Stimulated activated CD4-positive, alpha-beta T cell treated with anti-CD3 and anti-CD28 coated beads, Interleukin-12 subunit alpha, Interleukin-12 subunit beta, amount 100 ng/mL, for 4 hours (primary cell): ENCODE measurements at places on chromosomes 7 and 10.

DNA sequence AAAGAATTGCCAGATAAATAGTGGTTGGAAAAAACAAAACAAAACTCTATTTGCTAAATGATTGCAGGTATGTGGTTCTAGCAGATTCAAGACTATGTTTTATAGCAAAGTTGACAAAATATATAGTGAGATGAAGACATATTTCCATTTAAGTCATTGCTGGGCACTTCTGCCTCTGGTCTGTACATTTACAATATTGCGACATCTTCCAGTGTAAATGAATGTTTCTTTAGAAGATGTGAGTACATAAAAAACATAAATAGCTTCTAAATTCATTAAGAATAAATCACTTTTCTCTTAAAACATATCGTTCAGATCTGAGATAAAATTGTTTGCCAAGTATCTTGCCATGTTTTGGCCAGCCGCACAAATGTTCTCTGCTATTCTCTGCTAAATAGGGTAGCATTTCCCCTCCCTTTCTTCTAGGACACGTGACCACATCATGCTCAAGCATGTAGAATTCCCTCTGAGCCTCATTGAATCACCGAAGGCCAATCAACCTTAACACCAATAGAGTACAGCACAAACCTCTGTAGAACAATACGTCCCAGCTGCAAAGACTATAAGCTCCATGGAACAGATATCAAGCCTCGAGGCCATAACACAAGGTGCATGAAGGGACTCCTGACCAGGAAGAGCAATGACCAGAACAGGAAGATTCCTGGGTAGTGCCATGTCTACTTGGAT lies 1173.3 kb downstream of the GATA3 start:
- DNase-seq: no peak

- no peak for DNase-seq
These were observed 277.8 kb downstream of the FRMD4A start for GRCh38 chr10:14052931-14053330.

- DNase-seq: no peak
These were observed 27.8 kb upstream of the ZNF273 start for GRCh38 chr7:64875258-64875657.

DNA sequence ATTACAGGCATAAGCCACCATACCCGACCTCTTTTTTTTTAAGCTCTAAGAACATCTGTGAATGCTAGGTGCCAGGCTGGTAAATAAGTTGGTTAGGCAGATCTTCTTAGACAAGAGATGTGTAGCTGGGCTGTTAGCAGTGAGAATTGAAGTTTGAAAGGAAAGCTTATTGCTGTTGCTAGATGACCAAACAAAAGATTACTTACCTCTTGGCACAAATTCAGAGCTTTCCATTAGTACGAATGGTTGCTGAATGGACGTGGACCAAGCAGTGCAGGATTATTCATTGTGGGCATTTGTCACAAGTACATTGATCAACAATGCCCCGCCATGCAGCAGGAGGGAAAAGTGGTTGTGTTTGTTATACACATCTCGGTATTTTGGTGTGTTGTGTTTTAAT lies 131.2 kb downstream of the GFRA1 start:
- no peak for DNase-seq

- DNase-seq: no peak
These were observed 208.9 kb downstream of the TAX1BP1 start for GRCh38 chr7:27948861-27949260.

GRCh38 chr10:85542152-85542551 lies 824.4 kb downstream of the GRID1 start:
- DNase-seq: no peak

- no peak for DNase-seq
These were observed 371.8 kb upstream of the KCND2 start for GRCh38 chr7:119900996-119901672.

DNA sequence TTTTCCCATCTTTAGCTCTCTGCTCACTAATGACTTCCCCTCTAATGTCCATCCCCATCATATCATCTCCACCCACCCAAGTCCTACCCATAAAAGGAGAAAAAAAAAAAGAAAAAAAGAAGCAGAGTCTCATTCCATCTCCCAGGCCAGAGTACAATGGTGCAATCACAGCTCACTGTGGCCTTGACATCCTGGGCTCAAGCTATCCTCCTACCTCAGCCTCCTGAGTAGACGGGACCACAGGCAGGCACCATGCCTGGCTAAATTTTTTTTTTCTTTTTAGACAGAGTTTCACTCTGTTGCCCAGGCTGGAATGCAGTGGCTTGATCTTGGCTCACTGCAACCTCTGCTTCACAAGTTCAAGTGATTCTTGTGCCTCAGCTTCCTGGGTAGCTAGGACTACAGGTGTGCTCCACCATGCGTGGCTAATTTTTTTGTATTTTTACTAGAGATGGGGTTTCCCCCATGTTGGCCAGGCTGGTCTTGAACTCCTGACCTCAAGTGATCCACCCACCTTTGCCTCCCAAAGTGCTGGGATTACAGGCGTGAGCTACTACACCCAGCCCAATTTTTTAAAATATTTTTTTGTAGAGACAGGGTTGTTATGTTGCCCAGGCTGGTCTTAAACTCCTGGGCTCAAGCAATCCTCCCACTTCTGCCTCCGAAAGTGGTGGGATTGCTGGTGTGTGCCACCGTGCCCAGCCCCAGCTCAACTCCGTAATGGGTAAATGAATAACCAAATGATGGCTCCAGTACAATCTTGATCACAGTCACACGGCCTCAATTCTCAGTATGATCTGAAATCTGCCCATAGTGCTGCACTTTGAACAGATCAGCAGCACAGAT lies 24.6 kb upstream of the SGMS1 start:
- DNase-seq: no peak

DNA sequence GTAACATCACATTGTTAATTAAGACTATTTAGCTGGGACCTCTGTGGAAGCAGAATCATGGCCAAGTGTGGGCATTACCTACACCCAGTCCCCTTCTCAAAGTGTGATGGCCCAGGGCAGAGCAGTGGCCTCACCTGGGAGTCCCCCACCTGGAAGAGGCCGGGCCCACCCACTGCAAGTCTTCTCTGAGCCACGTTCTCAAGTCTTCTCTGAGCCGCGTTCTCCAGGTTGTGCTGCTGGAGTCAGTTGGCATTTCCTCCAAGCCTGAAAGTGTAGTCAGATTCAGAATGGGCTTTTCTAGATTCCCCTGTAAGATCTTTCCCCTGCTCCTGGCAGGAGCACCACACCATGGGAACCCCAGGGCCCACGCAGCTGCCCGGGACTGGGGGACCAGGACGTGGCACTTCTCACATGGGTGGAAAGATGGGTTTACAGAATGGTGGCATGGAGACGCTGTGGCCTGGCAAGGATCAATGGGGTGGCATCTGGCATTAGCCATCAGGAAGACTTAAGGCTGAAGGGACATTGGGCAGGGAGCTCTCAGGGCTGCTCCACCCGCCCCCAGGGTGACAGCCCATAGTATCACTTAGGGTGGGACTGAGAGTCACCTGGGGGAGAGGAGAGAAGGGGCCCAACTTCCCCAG lies 68.0 kb downstream of the MKI67 start:
- no peak for DNase-seq

GRCh38 chr10:7260412-7260900 lies 150.4 kb downstream of the SFMBT2 start:
- no peak for DNase-seq

DNA sequence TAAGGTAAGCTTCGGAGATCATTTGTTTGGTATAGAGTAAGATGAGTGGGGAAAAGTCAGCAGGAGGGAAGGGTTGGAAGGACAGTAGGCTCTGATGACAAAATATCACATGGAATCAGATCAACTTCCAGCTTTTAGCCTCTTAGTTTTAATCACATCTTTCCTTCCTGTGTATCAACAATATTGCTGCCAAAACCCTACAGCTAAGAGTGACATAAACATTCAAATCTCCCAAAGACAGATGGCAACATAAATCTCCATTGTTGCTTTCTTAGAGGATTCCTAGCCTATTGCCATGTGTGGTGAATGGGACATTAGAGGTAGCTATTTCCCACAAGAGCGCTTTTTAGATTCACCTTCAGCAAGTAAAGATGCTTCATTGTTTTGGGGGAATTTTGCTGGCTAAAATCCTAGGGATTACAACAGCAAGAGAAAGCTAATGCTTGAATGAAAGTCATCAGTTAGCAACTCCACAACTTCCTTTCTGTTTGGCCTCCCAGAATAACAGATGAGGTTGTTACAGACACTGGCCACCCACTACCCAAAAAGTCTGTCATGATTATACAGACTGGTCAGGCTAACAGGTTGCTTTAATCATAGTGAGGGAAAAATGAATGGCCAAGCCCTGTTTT lies 35.2 kb upstream of the FZD1 start:
- no peak for DNase-seq

DNA sequence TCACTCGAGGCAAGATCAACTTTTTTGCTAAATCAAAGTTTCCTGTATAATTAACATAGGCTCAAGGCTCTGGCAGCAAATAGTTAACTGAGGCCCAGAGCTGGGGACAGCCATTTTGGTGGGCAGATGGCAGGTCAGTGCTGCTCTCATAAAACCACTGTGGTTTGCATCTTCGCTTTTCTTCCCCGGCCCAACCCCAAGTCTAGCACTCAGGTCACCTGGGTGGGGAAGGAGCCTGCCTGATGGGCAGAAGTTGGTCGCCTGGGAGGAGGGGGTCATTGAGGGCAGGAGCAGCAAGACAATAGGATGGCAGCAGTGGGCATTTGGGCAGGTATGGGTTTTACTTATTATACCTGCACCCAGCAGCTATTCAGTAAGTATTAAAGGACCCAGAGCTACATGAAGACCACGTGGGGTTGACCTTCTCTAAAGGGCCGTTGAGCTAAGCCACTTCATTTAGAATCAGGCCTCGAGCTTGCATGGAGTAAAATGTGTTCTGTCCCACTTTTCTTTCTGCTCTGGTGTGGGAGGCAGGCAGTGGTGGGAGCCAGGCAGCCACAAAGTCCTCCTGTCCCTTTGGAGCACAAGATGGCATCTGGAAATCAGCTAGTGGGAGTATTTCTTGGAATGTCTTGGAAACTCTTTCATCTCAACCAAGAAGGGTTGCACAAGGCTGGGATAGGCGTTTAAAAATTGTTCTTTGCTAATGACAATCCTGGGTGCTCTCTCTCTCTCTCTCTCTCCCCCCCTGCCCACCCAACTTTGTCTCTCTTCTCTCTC lies 133.4 kb downstream of the SPAG6 start:
- no peak for DNase-seq

- peak; percentile 64 for DNase-seq
These were observed 190.4 kb downstream of the DGKI start for GRCh38 chr7:137656227-137656849.

DNA sequence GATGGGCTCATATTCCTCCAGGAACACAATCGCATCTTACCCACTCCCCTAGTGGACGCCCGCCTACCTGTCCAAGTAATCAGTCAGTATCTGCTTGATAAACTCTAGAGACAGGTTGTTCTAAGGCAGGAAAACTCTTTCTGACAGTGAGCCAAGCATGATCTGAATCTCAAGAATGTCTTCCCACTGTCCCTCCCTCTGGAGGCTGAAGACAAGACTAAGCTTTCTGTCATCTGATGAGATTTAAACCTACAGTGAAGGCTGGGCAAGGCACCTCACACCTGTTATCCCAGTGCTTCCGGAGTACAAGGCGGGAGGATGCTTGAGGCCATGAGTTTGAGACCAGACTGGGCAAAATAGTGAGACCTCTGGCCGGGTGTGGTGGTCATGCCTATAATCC lies 586.6 kb downstream of the GALNT17 start:
- DNase-seq: no peak

GRCh38 chr7:138527746-138528223 lies 67.7 kb downstream of the TRIM24 start:
- no peak for DNase-seq

DNA sequence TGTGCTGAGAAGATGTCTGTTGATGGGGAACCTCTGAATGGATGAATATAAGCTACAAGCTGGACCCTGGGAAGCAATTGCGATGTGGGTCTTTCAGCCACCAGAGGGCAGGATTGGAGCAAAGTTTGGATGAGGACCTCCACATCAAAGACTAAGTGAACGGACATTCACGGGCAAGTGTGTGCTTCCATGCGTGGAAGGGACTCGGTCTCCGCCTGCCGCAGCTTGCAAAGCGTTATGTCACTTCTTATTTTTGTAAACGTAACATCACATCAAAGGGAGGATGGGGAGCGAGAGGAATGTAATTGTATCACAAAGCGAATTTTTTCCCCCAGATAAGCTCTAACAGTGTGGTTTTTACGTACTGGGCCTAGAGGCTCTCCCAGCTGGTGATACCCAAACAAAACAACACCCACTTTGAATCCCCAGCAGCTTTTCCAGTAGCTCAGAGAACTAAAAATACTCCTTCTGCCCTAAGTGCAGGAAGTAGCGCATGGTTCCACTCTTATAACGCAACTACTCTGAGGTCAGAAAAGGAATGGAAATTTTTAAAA lies 65.0 kb downstream of the VWA2 start:
- peak; percentile 61 for DNase-seq

- no peak for DNase-seq
These were observed 118.8 kb upstream of the LYZL2 start for GRCh38 chr10:30748152-30748973.
